Skeletal muscle cell (primary cell): ENCODE measurements at places on chromosomes 5 and 9.

DNA sequence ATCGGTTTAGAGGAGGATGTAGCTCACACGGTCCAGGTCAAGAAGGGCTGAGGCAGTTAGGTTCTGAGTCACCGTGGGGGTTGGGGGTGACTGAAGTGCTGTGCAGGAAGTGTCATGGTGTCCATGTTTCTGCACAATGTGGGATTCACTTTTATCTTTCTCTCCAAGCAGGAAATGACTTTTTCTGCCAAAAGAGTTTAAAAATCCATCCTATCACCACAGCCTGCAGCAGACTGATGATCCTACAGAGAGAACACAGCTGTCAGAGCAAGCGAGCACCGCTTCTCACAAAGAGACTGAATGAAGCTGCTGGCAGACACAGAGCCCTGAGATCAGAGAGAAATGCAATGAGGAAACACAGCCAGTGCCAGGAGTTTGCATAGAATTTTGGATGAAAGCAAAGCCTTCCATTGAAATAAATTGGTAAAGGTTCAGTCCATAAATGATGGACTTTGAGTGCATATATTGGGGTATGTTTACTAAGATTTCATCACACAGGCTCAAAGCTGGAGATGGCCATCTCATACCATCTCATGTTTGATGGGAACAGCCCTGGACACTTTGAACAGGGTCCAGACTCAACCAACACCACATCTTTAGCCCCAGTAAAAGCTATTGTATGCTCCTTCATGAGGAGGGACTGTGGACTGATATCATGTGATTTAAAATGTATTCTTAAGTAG is 213.9 kb upstream of the FBXL7 start:
- DNase-seq, result peak; percentile 37

GRCh38 chr9:12680341-12680740 is 12.8 kb upstream of the TYRP1 start:
- DNase-seq, result no peak

GRCh38 chr5:174413567-174414314 is 310.6 kb upstream of the MSX2 start:
- peak; percentile 8 for DNase-seq

DNA sequence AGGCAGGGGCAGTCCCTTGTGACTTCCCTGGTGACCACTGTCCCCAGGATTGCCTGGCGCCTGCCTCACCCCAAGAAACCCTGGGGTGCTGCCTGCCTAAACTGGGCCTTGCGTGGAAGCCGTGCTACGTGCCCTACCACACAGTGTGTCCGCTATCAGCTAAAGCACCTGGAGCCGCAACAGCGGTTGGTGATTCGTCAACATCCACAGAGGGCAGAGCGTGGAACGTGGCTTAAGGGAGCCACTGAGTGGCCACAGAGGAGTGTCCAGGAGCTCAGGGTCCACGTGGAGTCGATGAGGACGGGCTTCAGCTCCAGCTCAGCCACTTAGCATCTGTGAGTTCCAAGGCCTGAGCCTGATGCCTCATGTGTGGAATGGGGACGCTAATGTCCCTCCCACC is 25.3 kb downstream of the LAMC3 start:
- no peak for DNase-seq

- DNase-seq, result no peak
Measured at GRCh38 chr9:117104716-117105495, 310.0 kb downstream of the ASTN2 start.

GRCh38 chr5:167565189-167565954 is 726.1 kb upstream of the WWC1 start:
- no peak for DNase-seq

DNA sequence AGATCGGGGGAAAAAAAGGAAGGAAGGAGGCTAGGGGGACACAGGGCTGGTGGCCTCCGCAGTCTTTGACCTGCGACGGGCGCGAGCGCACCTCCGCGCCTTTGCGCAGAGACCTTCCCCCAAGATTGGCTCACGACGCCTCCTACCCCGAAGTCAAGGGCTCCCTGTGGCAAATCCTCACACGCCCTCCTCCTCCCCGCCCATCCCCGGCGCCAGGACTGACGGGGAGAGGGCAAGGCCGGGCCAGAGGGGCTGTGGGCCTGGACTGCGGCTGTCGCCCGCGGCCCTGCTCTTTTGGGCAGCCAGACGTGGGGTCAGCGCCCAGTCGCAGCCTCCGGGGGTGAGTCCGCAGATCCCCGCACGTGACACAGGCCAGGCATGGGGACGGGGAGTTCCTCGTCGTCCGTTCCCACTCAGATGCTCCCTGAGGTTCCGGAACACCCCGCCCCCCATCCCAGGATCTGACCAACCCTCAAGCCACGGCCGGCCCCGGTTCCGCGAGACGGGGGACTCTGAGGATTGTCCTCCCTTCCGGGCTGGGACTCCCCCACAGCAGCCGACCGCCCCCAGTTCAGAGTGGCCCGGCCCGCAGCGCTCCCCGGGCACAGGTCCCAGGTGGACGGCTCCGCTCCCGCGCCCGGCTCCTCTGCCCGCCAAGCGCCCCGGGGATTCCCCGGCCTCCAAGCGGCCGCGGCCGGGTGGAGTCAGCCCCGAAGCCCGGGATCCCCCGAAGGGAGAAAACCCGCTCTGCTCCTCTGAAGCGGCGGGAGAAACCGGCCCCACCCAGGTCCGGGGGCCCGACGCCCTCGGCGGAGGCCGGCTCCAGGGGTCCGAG is 543 bp upstream of the ANKRD33B start:
- DNase-seq, result no peak

DNA sequence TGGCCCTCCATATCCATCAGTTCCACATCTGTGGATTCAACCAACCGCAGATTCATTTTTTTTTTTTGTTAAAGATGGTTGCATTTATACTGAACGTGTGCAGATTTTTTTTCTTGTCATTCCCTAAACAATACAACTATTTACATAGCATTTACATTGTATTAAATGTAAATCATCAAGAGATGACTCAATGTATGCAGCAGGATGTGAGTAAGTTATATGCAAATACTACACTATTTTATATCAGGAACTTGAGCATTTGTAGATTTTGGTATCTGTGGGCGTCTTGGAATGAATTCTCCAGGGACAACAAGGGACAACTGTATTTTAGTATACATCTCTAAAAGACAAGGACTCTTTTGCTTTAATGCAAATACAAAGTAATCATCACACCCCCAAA is 299.2 kb upstream of the ZNF608 start:
- DNase-seq, result no peak

- peak; percentile 5 for DNase-seq
Measured at GRCh38 chr5:58498340-58498942, 7.2 kb downstream of the GAPT start.

DNA sequence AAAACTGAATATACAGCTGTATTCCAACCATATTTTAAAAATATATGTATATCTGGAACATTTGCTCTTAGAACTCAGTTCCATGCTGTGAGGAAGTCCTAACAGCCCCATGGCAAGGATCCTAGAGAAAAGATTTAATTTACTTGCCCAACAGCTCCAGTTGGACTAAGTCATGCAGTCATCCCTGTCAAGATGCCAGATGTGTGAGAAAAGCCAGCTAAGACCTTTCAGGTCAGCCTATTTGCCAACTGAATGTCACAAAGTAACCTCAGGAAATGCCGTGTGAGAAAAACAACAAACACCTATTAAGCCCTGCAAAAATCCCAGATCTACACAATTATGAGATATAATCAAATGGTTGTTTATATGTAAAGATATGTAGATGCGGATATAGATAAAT is 416.3 kb downstream of the NR2F1-AS1 start:
- peak; percentile 80 for DNase-seq

DNA sequence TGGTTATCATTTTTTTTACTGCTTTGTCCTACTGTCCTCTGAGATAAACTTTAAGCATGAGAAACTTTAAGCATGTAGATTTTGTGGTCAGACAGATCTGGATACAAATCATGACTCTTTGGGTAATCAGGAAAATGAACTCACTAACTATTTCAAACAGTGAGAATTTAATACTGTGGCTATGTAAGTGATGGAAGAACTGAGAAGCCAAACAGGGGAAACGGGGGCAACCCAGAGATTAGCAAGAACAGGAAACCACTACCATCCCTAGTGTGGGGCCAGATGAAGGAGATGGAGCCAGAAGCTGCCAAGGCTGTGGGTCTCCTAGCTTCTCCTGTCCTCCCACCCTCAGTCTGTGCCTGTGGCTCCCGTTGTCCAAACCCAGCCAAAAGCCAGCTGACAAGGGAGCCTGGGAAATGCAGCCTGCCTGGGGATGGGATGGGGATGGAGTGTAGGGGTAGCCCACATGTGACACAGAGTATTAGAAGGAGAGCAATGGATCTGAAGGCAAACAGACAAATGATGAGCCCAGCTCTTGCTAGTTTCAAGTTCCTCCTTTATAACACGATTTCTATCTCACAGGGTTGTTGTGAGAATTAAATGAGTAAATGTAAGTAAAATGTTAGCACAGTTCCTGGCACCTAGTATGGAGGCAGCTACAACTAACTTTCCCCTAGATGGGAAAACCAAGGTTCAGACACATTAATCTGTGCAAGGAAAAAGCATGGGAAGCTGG is 27.7 kb upstream of the CDC23 start:
- DNase-seq, result no peak

GRCh38 chr9:77177894-77178794 is 810 bp downstream of the VPS13A start:
- DNase-seq, result no peak

DNA sequence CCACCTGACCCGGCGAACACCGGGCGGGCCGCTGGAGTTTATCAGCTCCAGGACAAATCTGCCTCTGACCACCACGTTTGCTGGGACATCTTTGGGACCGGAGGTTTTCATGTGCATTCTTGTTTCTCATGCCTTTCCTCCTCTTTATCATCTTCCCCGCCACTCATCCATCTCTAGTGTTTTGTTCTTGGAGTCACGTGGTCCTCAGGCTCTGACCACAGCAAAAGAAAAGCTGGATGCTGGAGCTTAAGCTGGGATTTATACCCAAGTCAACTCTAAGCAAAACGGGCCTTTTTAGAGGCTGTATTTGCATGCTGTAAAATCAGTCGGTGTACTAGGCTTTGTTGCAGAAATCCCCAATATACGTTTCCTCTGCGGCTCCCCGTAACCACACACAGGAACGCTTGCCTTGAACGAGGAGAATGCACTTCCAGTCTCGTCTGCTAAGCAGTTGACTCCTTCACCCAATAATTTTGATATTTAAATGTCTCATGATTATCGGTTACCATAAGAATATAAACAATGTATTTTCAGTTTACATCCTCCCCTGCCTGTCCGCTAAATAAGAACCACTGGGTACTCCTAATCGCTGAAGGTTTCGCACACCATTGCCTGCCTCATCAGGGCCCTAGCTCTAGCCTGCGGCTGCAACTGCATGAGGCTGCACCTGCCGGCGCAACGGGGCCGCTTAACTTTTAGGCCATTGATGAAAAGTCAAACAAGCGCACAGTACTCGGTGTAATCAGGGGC is 560 bp upstream of the NDUFS6 start:
- no peak for DNase-seq

DNA sequence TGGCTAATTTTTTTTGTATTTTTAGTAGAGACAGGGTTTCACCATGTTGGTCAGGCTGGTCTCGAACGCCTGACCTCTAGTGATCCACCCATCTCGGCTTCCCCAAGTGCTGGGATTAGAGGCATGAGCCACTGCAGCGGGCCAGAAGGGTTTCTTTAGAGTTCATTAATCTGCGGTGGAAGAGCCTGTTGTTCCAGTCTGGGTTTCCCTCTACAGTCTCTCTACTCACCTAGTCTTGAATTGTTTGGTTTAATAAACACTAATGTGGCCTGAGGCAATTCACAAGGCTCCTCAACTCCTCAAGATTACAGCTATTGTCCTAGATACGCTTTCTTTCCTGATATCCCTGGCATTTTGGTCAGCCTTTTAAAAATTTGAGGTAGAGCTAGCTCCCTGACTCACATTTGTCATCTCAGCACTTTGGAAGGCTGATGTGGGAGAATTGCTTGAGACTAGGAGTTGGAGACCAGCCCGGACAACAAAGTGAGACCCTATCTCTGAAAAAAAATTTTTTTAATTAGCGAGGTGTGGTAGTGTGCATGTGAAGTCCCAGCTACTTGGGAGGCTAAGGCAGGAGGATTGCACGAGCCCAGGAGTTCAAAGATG is 4.6 kb upstream of the SAR1B start:
- no peak for DNase-seq

GRCh38 chr5:164073081-164073480 is 567.7 kb downstream of the MAT2B start:
- DNase-seq, result no peak

DNA sequence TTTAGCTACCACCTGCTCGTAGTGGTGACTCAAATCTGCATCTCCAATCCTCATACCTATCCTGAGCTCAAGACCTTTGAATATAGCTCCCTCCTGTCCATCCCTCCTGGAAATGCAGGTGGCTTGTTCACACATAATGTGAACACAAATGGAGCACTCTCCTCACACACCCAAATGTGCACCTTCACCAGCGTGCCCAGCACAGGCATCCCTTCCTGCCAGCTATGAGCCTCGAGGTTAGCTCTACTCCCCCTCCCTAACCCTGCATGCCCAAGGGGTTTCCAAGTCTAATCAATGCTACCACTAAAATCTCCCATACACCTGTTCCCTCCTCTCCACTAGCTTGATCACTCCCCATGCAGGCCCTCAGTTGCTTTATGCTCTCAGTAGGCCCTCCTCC is 2.2 kb upstream of the TGFBI start:
- no peak for DNase-seq

- DNase-seq, result peak; percentile 97
Measured at GRCh38 chr5:107542428-107542827, 128.3 kb downstream of the EFNA5 start.

- DNase-seq, result no peak
Measured at GRCh38 chr5:68292316-68292715, 76.8 kb downstream of the PIK3R1 start.

GRCh38 chr5:6540111-6540827 is 91.6 kb downstream of the UBE2QL1 start:
- no peak for DNase-seq

GRCh38 chr5:172911628-172911880 is 47.7 kb upstream of the RPL26L1 start:
- DNase-seq, result no peak

- DNase-seq, result peak; percentile 67
Measured at GRCh38 chr9:110027671-110028081, 180.3 kb downstream of the C9orf152 start.

- DNase-seq, result no peak
Measured at GRCh38 chr5:95281226-95281625, 3.7 kb downstream of the MCTP1 start.

- DNase-seq, result no peak
Measured at GRCh38 chr9:18362901-18363685, 110.9 kb upstream of the ADAMTSL1 start.

- no peak for DNase-seq
Measured at GRCh38 chr5:141641634-141642267, 5.0 kb downstream of the RELL2 start.

GRCh38 chr5:52748590-52748989 is 39.1 kb upstream of the ITGA1 start:
- DNase-seq, result no peak

GRCh38 chr9:107711542-107711941 is 222.0 kb upstream of the KLF4 start:
- peak; percentile 84 for DNase-seq
